ENCODE measurements at places on chromosomes 12 and 14.

DNA sequence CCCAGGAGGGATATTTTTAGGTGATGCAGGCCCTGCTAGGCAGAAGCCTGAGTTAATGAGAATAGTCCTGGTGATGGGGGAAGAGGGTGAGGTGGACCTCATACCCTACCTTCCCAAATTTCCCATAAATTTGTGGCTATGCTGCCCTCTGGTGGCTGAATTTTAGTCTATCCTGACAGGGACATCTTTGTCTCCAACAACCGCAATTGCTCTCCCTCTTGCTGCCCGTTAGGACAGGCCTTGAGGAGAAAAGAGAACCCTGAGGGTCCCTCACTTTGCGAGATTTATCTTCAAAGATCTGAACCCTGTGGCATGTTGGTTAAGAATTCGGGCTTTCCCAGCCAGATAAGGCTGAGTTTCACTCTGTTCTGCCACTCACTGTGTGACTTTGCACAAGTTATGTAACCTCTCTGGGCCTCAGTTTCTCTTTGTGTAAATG, 9.8 kb upstream of the ZNF385A start:
- peak overlapping the region; percentile 51 for H3K27ac ChIP-seq
- peaks cover 25% of the 10 kb centered on the region for H3K4me1 ChIP-seq
- peaks cover 55% of the 10 kb centered on the region for H3K36me3 ChIP-seq
- DNase-seq = no peak

DNA sequence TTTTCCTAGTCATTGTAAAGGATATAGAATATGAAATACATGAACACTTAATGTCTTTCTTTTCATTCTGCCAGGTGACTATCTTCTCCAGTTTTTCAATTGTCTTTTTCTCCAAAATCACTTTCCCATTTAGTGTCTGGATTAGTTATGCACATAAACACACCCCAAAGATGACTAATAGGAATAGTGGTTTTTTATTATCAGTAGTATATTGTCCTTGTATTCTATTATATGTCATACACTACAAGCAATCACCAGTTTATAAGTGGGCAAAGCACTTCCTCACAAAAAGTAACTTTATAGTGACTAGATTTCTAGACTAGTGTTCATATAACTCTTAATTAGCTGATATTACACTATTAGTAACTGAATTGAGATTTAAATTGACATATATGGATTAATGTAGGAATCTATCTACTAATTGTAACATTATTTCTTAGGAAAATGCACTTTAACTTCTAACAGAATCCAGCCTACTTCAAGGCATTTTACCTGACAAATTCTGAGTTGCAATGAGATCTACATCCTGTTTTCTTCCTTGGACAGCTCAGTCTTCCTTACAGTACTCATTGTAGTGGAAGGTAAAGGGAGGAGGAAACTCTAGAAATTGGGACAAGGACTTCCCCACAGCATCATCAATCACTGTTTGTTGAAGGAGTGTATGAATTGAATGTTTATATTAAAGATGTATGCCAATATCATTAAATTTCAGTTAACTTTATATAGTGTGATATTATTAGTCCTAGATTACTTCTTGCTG, 186.1 kb upstream of the GARIN2 start:
- no peaks in the 10 kb centered on the region for H3K4me1 ChIP-seq
- no peak overlapping the region for H3K4me3 ChIP-seq
- H3K27ac ChIP-seq = no peak overlapping the region

DNA sequence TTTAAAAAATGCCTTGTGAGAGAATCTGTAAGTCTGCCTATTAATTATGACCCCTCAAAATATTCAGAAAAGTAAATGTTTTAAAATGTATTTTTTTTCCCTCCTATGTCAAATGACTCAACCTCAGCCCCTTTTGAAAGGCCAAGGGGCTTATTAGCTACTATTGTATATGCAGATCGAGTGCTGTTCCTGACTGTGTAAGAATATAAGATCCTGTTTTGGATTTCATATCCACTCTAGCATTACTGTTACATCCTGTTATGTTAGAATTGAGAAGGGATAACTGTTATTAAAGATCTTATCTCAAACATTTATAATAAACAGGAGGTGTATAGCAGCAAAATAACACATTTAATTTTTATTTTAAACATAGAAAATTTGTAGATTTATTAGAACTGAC, 46.6 kb upstream of the TPH2 start:
- peak overlapping the region; percentile 66 for H3K27ac ChIP-seq
- no peaks in the 10 kb centered on the region for H3K27me3 ChIP-seq
- no peak overlapping the region for H3K4me3 ChIP-seq
- H3K4me1 ChIP-seq = peaks cover 5% of the 10 kb centered on the region

DNA sequence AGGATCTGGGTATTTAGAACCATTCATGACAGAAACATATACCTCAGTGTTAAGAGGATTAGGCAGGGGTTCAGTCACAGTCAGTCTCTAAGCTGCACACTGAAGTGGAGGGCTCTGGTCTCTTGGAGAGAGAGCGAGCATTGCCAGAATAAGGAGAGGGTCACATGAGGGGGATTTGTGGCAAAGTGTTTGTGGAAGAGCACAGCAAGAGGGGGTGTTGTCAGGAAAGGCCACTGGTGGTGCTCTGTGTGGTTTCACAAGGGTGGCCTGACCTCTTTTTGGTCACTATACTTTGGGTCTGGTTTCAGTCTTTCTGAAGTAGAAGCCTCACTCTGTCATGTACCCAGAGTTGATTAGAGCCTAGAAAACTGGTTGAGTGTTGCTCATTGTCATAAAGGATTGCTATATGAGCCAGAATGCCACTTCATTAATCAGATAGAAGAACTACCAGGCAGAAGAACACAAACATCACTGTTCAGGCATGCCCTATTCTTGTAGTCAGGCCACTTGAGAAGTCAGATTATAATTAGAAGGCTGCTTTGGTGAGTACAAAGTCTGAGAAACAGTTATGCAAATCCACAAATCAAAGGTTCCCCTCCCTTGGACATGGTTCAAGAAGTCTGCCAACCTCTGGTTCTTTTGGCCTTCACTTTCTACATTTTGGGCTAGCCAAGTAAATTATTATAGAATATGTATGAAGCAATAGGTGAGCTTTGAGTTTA, 8.4 kb downstream of the TMEM19 start:
- H3K4me3 ChIP-seq = no peak overlapping the region
- H3K36me3 ChIP-seq = peaks cover 25% of the 10 kb centered on the region
- H3K27me3 ChIP-seq = no peaks in the 10 kb centered on the region
- H3K27ac ChIP-seq = no peak overlapping the region
- DNase-seq = no peak

- H3K4me1 ChIP-seq = peaks cover 10% of the 10 kb centered on the region
- peaks cover 3% of the 10 kb centered on the region for H3K36me3 ChIP-seq
- no peak overlapping the region for H3K4me3 ChIP-seq
Measured at GRCh38 chr12:131863711-131864396, 30.6 kb upstream of the ULK1 start.

- no peaks in the 10 kb centered on the region for H3K36me3 ChIP-seq
- no peaks in the 10 kb centered on the region for H3K27me3 ChIP-seq
- H3K27ac ChIP-seq = no peak overlapping the region
- DNase-seq = no peak
Measured at GRCh38 chr12:99810718-99811593, 163.4 kb downstream of the GARIN6 start.

All from effector memory CD8-positive, alpha-beta T cell (primary cell).